ENCODE measurements at places on chromosomes 4 and X.

DNA sequence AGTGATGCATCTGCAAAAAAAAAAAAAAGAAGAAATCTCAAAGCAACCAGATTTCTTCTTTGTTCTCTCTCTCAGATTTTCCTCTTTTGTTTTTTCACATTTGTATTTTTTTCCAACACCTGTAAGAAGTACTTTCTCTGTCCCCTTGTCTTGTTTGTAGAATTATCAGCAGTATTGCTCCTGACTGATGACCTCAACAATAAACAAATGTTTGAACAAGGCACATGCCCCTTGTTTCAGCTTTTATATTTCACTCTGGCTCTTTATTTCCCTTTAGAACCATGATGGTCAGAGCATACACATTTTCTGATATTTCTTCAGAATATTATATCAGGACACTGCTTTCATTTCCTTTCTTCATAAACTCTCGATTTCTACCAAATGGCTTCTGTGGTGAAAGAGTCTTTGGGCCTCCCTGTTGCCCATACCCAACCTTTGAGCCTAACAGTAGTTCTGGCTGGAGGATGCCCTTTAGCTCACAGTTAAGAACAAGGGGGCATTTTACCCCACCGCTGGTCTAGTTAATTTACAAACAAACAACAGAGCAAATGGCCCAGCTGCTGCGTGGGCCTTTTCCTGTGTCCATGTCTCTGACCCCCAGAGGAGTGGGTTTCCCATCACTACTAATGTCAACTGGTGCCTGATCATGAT lies 142.5 kb upstream of the SMAD1 start:
- no peak for DNase-seq

DNA sequence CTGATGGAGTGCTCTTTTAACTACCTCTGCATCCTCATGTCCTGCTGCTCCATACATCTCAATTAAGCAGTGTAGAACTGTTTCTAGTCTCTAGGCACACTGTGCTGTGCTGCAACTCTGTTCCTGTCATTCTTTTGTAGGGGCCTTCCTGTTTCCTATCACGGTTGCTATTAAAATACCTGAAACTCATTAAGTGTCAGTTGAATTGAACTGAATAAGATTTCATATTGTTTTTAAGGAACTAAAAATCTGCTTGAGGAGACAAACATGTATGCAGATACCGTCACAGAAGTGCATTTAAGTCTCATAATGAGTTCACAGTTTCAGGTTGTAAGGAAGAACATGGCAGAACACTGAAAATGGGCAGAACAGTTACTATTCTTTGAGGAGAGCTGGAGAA lies 170.1 kb downstream of the LARP7 start:
- no peak for DNase-seq

- no peak for DNase-seq
These were observed 617.4 kb downstream of the CENPC start for GRCh38 chr4:66927937-66928336.

- DNase-seq, result no peak
These were observed 42.8 kb downstream of the BCORL1 start for GRCh38 chrX:130025256-130025655.

- no peak for DNase-seq
These were observed 11.5 kb upstream of the IDS start for GRCh38 chrX:149516604-149517003.

DNA sequence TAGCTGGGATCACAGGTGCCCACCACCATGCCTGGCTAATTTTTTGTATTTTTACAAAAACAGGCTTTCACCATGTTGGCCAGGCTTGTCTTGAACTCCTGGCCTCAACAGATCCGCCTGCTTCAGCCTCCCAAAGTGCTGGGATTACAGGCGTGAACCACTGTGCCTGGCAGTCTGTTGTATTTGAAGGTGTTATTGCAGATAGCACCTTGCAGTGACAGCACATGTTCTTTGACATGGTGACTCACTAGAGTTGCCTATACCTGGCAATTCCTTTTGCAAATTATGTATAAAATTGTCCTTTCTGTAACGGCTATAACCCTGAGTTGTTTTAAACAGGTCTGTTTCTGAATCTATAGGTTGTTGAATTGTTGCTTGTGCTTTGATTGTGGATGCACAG lies 7.9 kb downstream of the OGT start:
- DNase-seq, result no peak

- DNase-seq, result no peak
These were observed at the start of gene GSX2 for GRCh38 chr4:54099748-54100574. Gene GSX2 (plus strand): TSS chr4:54100163. CDS start chr4:54100345, 182 bp downstream.
